Fibroblast of lung (primary cell): ENCODE measurements at places on chromosomes 11 and 22. TPM values are rescaled to one million over a fixed set of nuclear protein-coding genes. Genes with fewer than 3 reads are reported as not detected.
A peak's percentile ranks its signal among the peaks of the same experiment; 100 is the strongest.

The NXPE4 gene
- polyA plus RNA-seq = not detected in 2 replicates

GRCh38 chr11:12066056-12066798 is 44.2 kb upstream of the MICAL2 start:
- peak; percentile 96 for DNase-seq

DNA sequence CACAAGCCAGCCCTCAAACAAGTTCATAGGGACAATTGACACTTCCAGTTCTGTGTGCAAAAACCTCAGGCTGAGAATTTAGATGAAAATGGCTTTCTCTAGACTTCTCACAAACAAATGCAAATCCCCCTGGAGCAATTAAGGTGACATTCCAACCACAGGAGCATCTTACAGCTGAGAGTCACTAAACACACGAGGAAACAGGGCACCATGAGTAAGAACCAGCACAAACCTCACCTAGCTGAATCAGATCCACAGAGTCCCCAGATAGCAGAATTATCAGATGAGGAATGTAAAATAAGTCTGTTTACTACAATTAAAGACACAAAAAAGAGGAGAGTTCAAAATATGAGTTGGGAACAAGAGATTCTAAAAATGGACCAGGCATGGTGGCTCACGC is 51.5 kb downstream of the RTL6 start:
- no peak for DNase-seq

DNA sequence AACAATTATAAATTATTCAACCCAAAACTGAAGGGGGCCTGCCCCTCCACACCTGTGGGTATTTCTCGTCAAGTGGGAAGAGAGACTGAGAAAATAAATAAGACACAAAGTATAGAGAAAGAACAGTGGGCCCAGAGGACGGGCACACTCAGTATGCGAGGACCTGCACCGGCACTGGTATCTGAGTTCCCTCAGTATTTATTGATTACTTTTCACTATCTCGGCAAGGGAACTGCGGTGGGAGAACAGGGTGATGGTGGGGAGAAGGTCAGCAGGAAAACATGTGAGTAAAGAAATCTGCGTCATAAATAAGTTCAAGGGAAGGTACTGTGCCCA is 3.2 kb downstream of the C11orf54 start:
- no peak for DNase-seq

DNA sequence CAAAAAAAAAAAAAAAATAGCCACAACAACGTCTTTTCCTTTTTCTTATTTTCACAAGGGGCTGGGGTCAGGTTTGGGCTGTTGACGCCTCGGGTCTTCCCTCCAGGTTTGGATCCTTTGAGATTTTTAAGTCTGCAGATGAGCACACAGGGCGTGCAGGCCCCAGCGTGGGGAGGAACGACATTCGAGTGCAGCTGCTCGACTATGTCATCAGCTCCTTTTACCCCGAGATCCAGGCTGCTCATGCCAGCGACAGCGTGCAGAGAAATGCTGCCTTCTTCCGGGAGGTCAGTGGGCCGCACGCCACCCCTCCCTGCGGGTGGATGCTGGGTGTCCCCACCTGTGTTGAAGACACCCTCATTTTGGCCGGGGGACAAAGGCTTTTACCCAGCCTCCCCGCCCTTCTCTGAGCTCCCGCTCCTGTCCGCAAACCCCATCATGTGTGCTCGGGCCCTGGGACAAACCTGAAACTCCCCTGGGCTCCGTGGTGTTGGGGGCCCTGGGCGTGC is 7.7 kb downstream of the SELENOO start:
- no peak for DNase-seq
